ENCODE measurements at places on chromosomes 16 and 17. TPM values are rescaled to one million over a fixed set of nuclear protein-coding genes. Genes with fewer than 3 reads are reported as not detected.

The CCDC40 gene
- 2.0 TPM for total RNA-seq

- no peak for DNase-seq
Measured at GRCh38 chr16:84964386-84965128, 46.8 kb downstream of the ZDHHC7 start.

The CACNG4 gene
- not detected for total RNA-seq

DNA sequence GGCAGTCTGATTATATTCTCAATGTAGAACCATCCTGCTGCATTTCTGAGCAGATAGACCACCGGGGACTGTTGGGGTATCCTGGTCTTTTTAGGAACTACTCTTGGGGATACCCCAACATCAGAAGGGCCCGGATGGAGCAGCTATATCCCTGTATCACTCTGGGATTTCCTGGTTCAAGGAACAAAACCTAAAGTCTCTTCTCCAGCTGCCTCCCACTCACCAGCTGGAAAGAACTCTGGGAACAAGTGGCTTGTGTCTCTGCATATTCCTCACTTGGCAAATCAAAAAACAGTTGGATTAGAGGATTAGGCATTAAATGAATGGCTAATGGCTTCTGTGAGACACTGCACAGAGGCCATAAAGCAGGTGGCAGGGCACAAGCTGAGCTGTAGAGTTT, 62.3 kb upstream of the HS3ST2 start:
- no peak for DNase-seq

DNA sequence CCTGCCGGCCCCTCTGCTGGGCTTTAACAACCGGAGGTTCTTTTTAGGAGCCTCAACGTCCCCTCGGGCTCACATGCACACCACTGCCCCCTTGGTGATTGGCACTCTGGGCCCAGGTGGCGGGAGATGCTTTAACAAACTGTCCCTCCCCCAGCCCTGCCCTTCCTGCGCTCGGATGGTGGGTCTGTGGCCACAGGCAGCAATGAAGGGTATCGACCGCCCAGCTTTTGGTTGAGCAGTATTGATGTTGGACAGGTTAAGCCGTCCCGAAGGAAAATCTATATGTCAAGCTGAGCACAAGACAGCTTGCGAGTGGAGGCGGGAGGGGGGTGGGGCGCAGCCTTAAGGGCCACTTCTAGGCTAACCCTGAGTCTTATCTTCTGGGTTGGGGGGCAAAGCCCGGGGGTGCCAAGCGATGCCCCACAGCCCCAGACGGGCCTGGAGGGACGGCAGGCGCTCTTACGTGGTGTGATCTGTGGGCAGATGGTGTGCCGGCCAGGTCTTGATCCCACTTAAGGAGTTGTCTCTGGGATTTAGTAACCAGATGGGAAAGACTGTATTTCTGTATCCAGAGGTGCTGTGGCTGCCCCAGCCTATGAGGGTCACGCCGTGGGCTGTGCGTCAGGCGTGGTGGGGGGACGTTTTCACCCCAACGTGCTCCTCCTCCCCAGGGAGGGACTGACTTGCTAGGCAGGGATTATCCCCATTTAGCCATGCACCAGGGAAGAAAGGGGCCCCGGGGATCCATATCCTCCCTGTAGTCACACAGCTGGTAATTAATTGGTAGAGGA, 6.2 kb downstream of the GSE1 start:
- DNase-seq: no peak

DNA sequence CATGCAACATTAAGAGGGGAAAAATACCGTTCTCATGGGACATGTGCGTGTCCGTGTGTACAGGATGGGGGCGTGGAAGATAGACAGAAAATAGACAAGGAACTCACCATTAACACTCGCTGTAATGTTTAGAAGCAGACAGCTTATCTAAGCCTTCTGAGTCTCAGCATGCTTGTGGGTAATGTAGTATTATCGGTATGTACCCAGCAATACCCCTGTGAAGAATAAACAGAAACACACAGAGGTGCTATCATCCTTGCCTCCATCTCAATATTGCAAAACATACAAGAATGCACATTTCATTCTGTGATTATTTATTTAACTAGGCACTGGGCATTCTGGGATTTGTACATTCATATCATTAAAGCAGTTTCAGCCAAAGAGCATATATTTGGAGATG, 42.0 kb upstream of the RBFOX1 start:
- no peak for DNase-seq

The ZG16B gene
- total RNA-seq: 1.6 TPM

GRCh38 chr17:72421128-72422092, 300.6 kb downstream of the SOX9 start:
- no peak for DNase-seq

GRCh38 chr16:27365142-27366089, 36.6 kb upstream of the IL21R start:
- DNase-seq: no peak

- no peak for DNase-seq
Measured at GRCh38 chr16:67426950-67427349, 4.0 kb upstream of the HSD11B2 start.

- DNase-seq: no peak
Measured at GRCh38 chr16:66212428-66212827, 154.1 kb upstream of the CDH5 start.

GRCh38 chr16:64925166-64925565, 196.7 kb downstream of the CDH11 start:
- DNase-seq: no peak

The DHX58 gene
- 22.8 TPM for total RNA-seq

The PYY gene
- total RNA-seq: not detected

The CDH11 gene
- 6.6 TPM for total RNA-seq

The CLEC19A gene
- total RNA-seq: not detected

GRCh38 chr17:72393553-72393952, 272.7 kb downstream of the SOX9 start:
- DNase-seq: no peak

GRCh38 chr17:32623196-32623595, 136.4 kb downstream of the CDK5R1 start:
- DNase-seq: no peak

GRCh38 chr16:14611660-14612059, 18.4 kb downstream of the PARN start:
- DNase-seq: no peak

The CD300H gene
- total RNA-seq: not detected

DNA sequence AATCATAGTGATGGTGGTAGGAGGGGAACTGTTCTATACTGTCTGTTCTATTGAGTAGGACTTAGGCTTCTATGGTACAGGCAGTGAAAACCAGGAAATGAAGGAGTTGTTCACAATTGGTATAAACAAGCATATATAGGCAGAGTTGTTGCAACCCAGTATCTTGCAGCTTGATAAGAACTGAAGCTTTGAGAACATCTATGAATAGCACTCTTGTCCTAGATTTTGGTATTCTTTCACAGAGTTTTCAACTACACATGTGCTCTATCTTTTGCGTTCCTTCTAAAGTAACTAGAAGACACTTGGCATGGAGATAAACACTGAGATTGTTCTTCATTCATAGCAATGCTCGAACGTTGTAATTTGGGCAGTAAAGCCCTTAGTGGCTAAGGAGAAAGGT, 91.8 kb downstream of the KCNJ2 start:
- DNase-seq: no peak

The DERL2 gene
- total RNA-seq: 31.2 TPM

- DNase-seq: no peak
Measured at GRCh38 chr16:10678655-10679054, 16.1 kb downstream of the TEKT5 start.

DNA sequence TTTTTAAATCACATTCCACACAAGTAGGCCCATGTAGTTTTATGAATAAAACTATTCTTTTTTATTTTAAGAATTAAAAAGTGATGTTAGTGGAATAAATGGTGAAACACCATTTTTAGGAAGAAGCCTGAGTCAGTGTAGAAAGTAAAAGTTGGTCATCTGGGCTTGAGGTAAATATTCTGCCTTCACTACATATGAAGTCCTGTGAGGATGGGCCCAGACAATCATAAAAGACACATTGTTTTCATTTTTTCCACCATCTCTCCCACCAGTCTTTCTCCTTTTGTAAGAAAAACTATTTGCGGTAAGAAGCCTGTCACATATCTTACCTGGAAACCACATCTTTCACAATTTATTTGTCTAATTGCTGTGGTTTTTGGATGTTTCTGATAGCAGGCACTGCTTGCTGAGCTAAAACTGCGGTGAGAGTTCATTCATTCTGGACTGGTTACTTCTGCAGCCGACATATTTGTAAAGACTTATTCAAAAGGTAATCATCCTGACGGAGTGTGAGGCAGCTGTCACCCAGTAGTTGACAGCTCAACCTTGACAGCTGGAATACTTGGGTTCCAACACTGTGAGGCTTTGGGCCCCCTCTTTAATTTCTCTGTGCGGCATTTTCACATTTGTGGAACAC, 10.6 kb upstream of the RFFL start:
- DNase-seq: no peak

DNA sequence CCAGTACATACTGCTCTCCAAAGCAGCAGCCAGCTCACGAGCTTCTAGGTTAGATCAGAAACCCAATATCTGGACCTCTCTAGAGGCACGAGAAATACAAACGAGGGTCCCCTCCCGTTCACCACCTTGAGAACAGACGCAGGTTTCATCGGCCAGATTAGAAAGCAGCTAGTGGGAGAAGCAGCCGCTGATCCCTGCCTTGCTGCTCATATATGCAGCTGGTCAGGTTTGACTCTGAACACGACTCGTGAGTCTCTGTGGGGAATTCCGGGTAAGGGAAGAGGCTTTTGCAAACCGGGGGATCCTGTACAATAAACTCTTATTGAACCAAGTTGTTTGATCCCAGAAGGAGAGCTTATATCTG, 1.6 kb downstream of the VAT1L start:
- DNase-seq: no peak

- DNase-seq: no peak
Measured at GRCh38 chr16:79407461-79408135, 192.9 kb downstream of the MAF start.

DNA sequence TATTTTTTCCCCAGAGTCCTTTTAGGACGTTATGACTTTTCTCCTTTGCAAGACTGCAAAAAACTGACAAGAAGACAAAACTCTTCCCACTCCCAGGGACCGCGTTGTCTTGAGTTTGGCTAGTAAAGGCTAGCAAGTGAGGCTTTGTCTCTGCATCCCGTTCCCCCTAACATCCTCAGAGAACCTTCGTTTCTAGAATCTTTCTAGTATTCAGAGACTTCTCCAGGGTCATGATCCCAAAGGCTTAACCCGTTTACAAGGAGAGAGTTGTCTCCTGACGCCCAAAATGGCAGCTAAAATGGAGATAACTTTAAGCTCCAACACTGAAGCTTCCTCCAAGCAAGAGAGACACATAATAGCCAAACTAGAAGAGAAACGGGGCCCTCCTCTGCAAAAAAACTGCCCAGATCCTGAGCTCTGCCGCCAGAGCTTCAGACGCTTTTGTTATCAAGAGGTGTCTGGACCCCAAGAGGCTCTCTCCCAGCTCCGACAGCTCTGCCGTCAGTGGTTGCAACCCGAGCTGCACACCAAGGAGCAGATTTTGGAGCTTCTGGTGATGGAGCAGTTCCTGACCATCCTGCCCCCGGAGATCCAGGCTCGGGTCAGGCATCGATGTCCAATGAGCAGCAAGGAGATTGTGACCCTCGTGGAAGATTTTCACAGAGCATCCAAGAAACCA, 843 bp downstream of the ZNF174 start:
- no peak for DNase-seq

The TMIGD1 gene
- total RNA-seq: not detected

DNA sequence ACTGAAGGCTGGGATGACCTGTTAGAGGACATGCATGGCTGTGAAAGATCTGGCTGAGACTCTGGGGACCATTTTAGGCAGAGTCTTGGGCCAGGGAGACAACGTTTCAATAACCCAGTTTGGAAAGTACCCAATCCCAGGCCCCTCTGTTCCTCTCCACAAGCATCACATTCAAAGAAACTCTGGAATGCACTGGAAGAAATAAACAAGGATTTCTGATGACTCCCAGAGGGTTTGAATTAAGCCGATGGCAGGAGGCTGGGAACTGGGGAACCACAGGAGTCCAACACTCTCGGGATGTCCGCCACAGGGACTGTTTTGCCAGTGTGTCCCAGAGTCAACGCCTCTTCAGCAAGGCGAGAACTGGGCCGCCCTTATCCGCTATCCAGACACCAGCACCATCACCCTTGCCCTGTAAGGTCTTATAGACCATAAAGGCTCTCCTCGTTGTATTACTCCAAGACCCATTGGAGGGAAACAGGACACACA, 3.3 kb downstream of the PMP22 start:
- no peak for DNase-seq

- no peak for DNase-seq
Measured at GRCh38 chr16:15958703-15959348, 9.4 kb downstream of the ABCC1 start.

DNA sequence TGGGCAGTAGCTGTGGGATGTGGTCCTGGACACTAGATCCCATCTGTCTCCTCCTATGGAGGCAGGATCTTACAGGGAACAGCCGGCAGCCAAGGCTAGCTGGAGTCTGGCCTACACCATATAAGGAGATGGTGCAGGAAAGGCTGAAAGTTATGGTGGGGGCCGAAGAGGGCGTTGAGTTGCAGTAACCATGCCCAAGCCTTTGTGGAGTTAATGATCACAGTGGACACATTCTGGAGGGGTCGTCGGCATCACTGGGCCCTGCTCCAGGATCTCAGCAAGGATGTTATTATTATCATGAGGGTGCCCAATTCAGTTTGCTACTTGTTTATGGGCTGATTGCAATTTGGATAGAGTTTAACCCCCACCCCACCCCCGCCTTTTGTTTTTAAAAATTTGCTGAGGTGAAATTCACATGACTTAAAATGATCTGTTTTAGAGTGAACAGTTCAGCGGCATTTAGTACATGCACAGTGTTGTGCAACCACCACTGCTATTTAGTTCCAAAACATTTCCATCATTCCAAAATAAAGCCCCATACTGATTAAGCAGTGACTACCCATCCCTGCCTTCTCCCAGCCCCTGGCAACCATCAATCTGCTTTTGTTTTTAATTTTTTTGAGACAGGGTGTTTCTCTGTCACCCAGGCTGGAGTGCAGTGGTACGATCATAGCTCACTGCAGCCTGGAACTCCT, 184.3 kb upstream of the CACNG3 start:
- no peak for DNase-seq

DNA sequence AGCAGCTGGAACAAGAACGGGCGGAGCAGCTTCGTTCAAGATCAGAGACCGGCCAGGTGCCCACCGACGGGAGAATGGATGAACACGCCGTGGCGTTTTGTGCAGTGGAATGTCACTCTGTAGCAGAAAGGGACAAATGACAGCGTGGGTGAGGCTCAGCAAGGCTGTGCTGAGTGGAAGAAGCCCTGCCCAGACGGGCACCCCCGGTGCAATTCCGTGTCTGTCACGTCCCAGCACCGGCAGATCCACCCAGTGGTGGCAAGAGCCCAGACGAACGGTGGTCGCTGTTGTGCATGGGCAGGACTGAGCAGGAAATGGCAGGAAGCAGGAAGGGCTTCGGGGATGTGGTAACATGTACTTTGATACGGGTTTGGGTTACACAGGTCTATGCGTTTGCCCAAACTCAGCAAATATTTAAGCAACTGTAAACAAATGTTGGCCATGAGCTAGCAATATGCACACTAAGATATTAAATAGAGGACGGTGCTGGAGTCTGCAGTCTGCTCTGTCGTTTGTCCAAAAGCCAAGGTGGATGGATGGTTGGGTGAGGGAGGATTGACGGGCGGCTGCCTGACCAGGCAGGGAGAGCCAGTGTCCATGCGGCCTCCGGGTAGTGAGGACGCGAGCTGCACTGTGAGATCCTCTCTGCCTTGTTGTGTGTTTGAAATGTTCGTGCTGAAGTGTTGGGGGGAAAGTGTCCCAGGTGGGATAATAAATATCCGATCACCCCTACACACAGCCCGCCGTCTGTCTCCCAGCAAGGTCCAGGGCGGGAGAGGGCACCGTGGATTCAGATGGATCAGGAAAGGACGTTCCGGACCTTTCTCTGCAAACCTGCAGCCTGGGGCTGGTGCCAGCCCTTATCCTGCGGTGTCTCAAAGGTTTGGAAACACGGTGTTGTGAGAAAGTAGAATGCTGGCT, 48.4 kb downstream of the COX4I1 start:
- peak; percentile 72 for DNase-seq

Data from right lobe of liver (tissue), 6 donors.